CD4-positive, alpha-beta memory T cell (primary cell): ENCODE measurements at places on chromosomes 1 and 21. TPM values are rescaled to one million over a fixed set of nuclear protein-coding genes. Genes with fewer than 3 reads are reported as not detected.

DNA sequence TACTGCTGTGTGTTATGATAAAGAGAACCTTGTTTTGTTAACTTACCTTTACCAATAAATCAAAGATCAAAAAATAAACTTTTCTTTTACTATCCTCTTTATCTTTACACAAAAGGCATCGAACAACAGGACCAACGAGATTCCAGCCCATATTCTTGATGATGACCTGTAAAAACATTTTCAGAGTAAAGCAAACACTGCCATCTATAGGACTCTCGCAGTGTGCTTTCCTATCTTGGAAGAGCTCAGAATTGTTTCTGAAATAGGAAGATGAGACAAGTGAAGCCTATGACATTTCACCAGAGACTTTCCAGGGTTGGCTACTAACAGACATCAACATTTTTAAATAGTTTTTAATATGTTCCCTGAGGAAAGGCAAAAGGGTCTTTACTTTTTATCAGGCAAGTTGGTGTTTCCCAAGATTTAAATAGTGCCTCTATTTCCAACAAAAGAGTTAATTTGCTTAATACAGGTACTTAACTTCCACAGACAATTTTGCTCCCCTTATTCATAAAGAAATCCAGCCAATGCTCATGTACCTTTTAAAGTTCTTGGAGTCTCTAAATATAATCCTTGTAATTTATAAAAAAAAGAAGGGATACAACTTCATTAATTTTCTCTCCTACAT lies 7.3 kb downstream of the GLMN start:
- DNase-seq: no peak

DNA sequence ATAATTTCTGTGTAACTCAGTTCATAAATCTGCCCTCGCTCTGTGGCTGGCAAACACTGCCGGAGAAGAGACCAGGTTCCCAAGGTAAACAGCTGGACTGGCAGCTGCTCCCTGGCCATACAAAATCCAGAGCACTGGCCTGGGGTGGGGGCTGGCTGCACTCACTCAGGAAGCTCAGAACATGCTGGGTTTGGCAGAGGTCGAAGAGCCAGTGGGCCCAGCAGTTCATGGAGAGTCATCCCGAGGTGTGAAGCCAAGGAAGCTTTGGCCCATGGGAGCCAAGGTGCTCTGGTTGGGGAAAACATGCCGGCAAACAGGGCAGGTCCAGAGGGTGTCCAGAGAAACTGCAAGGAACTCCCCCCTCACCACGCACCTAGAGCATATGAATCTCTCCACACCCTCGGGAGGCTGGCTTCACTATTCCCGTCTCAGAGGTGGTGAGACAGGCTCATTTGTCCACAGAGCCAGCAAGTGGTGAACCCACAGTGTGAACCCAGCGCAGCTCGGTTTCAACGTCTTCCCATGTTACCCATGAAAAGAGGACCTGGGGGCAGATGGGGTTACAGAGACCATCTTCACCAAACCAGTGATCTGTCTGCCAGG lies 102.4 kb downstream of the DMRTB1 start:
- DNase-seq: no peak

DNA sequence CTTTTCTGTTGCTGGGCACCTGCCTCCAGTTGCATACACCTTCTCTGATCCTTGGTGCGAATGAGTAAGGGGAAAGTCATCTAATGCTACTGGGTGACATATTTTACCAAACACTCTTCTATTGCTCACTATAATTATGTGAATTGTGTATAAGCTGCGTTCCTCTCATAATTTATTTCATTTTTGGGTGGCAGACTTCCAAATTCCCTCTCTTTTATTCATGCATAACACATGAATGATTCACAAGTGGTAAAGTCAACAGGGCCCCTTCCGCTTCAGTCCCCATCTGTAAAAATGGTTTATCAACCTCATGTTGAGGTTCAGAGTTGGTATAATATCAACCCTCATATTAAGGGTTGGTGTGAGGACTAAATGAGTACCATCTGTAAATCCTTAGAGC lies 3.2 kb upstream of the QSOX1 start:
- DNase-seq: no peak

DNA sequence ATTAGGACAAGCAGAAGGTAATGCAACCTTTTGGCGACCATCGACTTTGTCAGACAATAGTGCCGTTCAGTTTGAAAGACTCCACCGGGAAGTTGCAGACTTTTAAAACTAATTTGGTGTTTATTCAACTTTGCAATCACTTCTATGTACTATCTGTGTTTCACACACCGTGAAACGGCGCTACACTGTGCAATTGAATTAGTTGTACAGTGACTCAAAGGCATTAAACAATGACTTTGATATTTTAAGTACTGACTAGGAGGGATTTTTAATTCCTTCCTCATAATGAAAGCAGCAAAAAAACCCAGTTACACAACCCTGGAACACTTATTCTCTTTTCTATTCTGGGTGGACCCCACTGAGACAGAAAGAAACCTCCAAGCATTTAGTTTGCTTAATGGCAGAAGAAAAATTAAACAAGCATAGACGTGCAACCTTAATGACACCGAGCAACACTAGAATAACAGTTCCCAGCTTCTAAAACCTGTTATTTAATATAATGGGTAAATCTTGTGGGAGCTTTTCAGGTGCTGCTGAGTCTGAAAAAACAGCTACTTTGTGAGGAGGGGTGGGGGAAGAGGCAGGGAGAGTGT lies 176.8 kb downstream of the LMO4 start:
- no peak for DNase-seq

- DNase-seq: no peak
Measured at GRCh38 chr21:44021064-44021463, 9.0 kb downstream of the TRAPPC10 start.

KRTAP12-4 gene
- total RNA-seq: not detected

BSND gene
- not detected for total RNA-seq

DNA sequence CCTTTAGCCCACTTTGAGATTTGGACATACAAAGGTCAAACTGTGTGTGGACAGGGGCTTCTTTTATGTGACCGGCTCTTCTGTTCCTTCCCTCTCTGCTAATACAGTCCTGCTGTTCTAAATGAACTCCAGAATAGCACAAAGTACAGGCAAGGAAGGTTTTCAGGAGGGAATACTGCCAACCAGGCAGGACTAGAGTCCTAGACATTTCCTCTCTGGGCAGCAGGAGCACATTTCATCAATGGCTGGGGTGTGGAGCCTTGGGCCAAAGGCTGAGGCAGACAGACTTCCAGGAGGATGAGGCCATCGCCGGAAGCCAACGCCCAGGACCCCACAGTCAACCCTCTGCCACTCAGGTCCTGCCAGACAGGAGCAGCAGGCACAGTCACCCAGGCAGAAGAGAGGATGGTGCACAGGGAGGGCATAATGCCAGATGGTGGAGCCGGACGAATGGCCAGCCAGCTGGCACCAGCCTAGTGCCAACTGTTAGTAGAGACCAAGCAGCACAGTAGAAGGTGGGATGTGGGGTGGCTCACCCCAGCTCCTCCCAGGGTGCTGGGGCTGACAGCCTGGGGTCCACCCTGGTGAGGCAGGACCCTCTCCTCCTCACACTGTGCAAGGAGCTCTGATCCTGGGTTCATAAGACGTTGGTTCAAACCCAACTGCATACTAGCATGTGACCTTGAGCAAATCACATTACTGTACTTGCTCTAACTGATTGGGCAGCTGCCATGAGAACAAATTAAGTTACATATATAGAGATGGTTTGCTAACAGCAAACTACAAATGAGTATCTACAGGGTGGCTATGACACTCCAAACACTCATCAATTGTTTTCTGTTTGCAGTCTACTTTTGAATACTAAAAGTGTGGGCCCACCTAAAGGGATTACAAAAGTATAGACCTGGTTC lies 410.7 kb downstream of the SIPA1L2 start:
- no peak for DNase-seq

GNG4 gene
- total RNA-seq: not detected
